H1 (cell line): ENCODE measurements at places on chromosomes 3 and 15. TPM values are rescaled to one million over a fixed set of nuclear protein-coding genes. Genes with fewer than 3 reads are reported as not detected.

The GANC gene
- 11.8 and 14.4 TPM in 2 replicates for total RNA-seq

GRCh38 chr15:29959384-29960137 lies 123.2 kb upstream of the GOLGA8J start:
- no peak for DNase-seq

DNA sequence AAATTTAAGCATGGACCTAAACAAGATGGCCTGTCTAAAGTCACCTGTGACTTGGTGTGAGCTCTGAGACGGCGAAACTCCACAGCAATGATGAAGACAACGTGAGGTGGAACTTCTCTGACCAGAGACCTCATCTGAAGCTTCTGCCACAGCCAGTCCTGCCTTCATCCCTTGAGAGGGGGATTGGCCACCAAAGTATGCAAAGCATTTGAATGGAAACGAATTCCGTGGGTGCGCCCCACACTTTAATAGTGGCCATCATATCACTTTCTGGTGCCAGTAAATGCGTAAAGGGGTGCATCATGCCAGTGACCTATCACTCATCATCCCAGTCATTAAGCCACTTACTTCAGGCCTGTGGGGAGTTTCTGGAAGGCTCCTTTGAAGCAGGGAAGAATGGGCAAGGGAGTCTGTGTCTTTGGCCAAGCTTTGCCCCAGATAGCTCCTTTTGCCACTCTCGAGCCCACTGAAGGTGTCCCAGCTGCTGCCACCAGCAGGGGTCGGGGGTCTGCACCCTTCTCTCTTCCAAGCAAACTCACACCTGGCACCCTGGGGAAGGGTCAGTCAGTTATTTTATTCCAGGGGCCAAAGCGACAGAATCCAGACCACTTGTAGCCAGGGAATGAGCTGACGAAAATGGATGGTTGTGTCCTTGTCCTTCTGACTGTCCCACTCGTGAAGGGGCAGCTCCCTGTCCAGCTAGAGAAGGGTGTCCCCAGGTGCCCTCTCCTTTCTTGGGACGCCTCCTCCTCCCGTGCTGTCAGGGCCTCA lies 17.7 kb downstream of the MUC20 start:
- no peak for DNase-seq

- DNase-seq: no peak
Observed at GRCh38 chr15:73723191-73723590, 30.0 kb downstream of the INSYN1 start.

DNA sequence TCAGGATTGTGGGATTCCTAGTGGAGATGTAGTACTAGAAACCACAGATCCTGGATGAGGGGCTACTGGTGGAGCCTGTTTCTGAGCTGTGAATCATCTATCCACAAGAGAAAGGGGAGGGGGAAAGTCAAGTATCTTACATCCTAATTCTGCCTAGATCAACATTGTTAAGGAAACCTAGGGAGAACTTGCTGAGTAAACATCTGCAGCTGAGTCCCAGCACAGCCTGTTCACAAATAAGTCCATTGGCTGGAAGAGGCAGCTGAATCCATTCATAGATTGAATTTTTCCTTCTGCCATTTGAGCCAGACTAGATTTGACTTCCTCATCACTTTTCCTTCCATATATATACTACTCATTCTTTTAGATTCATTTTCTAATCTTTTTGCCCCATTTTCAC lies 460.5 kb downstream of the TUSC7 start:
- DNase-seq: no peak

DNA sequence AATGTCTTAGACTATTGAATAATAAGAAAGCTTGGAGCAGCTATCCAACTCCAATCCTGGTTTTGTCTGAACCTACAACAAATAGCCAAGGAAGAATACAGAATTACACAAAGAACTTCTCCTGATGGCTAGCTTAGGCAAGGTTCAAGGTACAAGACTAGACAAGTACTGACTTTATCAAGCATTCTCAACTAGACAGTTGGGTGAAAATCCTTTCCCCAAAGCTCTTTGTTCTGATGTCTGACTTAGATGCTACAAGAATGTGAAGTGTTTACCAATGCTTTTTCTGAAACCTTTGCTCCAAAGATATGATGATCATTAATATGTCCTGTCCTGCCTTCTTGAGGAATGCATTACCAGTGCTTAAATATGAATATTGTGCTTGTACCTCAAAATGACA lies 113.8 kb downstream of the ANXA2 start:
- no peak for DNase-seq

DNA sequence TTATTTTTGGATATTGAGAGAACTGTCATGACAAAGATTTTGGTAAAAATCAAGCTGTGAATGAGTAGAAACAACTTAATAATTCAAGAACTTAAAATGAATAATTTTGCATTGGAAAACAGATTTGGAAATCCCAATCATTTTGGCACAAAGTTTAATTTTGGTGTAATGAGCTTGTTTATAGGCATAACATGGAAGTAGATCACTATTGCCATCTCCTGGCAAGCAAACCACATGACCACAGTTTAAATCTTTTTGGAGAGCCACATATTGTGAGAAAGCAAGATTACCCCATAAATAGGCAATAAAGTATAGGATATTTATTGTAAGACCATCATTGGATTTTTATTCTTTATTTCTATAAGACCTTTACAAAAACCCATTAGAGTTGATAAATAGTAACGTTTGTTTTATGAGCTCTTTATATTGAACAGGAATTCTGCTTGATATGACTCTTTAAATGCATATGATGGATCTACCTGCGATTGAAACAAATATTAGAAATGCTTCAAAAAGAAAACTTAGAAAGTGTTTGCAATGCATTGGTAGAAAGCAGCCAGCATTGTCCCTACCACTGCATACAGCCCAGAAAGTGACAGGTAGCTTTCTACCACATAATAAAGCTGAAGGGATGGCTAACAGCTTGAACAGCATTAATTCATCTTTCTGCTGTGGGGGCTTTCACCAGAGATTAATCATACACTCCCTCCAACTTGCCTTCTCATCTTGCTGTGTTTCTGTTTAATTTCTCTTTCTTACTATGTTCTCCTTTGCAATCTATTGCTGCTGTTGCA lies 766.8 kb downstream of the TBL1XR1 start:
- DNase-seq: no peak

DNA sequence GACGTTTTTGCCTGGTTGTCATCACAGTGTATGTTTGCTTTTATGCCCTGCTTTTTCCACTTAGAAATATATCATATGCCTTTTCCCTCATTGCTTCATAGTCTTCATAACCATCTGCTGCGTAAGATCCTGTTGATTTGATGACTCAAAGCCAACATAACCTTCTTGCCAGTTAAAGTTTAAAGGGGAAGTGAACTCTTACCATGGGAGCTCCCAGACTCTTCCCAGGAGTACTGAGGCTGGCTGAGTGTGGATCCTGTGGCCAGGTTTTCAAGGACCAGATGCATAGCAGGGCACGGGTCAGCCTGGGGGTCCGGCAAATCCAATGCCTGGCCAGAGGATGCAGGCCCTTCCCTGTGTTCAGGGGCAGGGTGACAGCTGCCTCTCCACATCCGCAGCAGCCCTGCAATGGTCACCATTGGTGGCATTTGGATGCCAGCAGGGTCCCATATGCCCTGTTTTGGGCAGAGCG lies 42.0 kb upstream of the SACM1L start:
- no peak for DNase-seq

DNA sequence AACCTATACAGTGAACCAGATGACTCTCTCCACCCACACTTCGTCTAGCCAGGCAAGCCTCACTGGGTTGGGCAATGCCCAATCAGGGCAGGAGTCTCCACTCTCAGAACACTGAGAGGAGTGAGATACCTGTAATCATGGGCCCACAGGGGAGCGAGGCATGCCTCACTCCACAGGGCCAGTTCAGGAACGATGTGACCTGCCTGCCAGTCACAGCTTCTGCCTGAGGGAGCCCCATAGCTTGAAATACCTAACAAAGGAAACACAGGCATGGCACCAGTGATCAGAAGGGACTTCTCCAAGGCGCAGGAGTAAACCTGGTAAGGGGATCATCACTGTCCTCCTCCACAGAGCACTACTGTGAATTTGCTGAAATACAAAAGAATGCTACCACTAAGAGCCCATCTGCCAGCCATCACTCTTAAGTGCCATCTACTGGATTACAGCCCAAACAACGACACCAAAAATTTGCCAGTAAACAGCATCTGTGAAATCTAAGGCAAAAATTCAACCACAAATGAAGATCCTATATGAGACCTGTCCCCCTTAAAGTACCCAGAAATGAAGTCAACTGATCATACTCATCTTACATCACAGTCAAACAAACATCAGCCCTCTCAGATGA lies 689.9 kb upstream of the SEMA6D start:
- DNase-seq: peak; percentile 47
